NCI-H1417 treated with DMSO at 0.1 percent for 48 hours (cell line): ENCODE measurements at places on chromosomes 6 and 20.

- DNase-seq = no peak
These were observed 35.7 kb upstream of the ZMYND8 start for GRCh38 chr20:47392015-47392720.

DNA sequence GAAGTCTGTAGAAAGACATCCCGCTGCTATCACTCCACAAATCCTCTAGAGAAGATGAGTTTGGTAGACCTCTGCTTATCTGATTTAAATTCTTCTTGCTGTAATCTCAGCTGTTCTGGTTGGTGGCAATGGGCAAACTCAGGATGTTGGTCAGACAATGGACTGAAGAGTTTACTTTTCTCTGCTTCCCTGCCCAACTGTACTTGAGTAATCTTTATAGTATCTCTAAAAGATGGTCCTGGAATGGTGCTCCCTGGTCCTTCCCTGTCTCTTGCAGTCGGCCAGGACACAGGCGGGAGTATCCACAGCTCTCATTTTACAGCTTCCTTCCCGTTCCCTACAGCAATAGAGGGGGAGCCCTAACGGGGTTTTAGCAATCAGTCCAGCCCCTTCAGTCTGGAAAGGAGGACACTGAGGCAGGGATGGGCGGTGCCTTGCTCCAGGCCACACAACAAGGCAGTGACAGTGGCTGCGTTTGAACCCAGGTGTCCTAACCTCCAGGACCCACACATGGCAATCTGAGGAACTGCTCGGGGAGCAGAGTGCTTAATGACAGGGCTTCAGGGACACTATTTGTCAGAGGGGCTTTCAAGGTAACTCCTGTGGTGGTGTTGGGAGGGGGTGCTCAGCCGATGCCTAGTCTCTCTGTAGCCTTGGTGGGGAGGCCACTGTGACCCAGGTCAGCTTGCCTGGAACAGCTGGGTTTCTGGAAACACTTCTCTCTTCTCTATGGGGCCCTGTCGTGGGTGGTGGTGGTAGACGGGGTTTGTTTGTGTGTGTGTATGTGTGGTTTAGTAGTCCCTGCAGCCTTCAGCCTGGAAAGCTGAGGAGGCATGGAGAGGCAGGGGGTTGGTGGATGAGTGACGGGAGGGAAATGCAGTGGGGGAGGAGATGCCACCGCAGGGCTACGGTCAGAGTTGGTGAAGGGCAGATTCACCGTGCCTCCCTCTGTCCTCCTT is 9.5 kb upstream of the VEGFA start:
- DNase-seq = no peak

DNA sequence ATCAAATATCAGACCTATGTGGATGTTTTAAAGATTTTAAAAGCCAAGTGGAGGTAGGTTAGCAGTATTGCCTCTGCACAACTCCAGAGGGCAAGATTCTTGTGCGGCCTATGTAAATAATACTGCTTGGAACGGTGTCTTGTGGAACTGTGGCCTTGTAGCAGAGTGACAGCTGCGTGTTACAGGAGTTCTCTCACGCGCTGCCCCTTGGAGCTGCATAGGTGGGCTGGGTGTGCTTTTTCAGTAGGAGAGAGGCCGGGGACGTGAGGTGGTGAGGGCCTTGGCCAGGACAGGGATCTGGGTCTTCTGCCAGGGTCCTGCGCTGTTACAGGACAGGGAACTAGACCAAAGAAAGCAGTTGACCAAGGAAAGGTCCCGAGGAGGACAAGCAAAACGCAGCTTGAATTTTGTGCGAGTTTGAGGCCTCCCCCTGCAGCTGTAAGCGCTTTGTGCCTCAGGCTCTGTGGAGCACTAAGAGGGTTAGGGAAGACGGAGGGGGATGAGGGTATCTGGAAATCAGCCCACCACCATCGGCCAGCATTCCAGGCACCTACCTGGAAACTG is 1.5 kb downstream of the TMEM181 start:
- DNase-seq = no peak

DNA sequence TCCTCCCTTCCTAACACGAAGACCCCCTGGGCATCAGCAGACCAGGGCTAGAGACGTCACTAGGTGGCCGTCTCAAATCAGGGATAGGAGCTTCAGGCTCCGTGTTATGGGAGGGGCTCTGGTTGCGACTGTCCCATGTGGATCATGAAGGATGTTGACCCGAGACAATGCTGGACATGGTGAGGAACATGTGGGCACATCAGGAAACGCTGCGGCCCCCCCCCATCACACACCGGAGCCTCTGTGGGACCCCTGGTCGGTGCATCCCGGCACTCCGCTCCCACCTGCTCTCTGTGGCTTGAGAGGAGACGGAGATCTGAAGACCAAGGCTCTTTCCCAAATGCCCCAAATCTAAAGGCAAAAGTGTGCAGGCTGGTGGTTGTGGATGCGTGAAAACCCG is 54.2 kb downstream of the DACT2 start:
- no peak for DNase-seq

- no peak for DNase-seq
These were observed at the start of gene LIME1 for GRCh38 chr20:63735859-63736718. Gene LIME1, plus strand, starts transcription at chr20:63736664. Its CDS starts 886 bp downstream, at chr20:63737550.

DNA sequence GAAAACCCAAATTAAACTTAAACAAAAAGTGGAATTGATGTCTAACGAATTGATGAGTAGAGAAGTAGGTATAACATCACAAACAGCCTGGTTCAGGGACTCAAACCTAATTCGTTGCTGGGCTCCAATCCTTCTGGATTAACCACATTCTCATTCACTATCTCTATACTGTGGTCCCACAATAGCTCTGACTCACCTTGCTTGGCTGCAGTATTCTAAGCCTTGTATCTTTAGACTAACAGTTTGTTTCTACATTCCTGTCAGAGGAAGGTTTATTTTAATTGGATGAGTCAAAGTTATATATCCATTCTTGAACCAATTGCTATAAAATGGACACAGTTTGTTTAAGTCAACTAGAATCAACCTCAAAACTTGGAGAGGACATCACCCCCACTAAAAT is 530.5 kb upstream of the PTCHD4 start:
- DNase-seq = no peak

GRCh38 chr6:40559056-40559455 is 28.1 kb downstream of the LRFN2 start:
- no peak for DNase-seq

DNA sequence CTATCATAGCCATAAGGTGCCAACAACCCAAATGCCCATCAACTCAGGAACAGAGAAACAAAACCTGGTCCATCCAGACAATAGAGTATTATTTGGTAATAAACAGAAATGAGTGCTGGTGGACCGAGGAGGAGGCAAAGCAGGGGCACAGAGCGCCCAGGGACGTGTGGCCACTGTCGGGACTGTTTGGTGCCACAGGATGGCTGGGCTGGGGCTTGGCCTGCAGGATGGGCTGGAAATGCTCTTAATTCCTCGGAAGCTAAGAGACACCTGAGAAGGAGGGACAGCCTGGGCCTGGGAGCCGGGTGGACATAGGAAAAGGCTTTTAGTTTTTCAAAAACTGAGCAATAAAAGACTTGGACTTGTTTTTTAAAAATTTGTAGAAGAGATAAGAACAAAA is 216.4 kb downstream of the DLL1 start:
- no peak for DNase-seq

- no peak for DNase-seq
These were observed 7.4 kb downstream of the ADRM1 start for GRCh38 chr20:62309947-62310756.

- DNase-seq = no peak
These were observed 5.9 kb downstream of the SPAG4 start for GRCh38 chr20:35621560-35621946.

- no peak for DNase-seq
These were observed 94.8 kb upstream of the MYL9 start for GRCh38 chr20:36446557-36446956.

DNA sequence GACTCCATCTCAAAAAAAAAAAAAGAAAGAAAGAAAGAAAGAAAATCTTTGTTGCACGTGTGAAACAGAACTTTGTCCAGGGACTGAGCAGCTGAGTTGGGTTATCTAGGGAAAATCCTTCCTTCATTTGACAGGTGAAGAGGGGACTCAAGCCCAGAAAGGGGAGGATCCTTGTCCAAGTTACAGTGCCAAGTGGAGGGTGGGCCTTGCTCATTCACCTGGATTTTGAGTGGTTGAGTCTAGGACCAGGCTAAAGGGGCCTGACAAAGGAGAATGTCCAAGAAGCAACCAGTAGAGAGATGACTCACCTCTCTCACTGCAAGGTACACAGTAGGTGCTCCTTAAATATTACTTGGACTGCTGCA is 2.7 kb downstream of the TGIF2 start:
- no peak for DNase-seq

DNA sequence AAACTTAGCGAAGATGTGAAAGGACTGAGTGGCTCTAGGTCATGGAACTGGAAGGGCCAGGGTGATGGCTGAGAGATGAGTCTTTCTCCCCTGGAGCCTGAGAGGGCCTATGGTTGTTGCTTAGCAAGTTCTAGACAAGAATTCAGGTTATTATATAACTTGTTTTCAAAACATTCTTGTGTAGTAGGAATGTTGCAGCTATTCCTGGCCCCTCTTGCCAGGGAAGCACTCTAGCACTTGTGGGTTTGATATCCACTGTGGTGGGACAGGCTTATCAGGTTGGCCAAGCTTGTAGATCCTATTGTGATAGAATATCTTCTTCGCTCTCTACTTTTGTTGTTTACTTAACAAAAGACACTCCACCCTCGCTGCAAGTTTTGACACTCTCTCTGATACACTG is 211.8 kb upstream of the CITED2 start:
- DNase-seq = no peak

- DNase-seq = no peak
These were observed 47.5 kb downstream of the EYA4 start for GRCh38 chr6:133288662-133289061.

GRCh38 chr20:32079655-32080109 is 27.6 kb downstream of the HCK start:
- DNase-seq = no peak

DNA sequence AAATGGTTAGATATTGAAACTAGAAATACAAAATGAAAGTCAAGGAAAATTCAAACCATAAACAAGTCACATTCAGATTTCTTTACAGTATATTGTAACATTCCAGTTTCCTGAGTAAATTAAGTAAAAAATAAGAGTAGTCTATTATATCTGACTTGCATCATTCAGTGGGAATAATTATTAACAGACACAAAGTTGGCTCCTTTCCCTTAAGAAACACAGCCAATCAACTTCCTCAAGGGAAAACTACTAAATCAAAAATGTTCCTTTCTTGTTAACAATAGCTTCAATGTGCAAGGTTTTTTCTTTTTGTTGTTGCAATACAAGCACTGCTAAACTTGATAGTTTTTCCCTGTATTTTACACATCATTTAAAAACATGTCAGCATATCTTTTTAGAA is 33.2 kb downstream of the DNAAF9 start:
- DNase-seq = no peak

- no peak for DNase-seq
These were observed 72.1 kb downstream of the AFDN start for GRCh38 chr6:167898673-167899311.

GRCh38 chr6:155171109-155171746 is 92.6 kb upstream of the CLDN20 start:
- no peak for DNase-seq

GRCh38 chr6:37665304-37665703 is 32.4 kb downstream of the MDGA1 start:
- no peak for DNase-seq

GRCh38 chr20:15923030-15923776 is 650.0 kb downstream of the KIF16B start:
- DNase-seq = no peak

GRCh38 chr6:154602296-154602695 is 91.8 kb upstream of the CNKSR3 start:
- DNase-seq = no peak

DNA sequence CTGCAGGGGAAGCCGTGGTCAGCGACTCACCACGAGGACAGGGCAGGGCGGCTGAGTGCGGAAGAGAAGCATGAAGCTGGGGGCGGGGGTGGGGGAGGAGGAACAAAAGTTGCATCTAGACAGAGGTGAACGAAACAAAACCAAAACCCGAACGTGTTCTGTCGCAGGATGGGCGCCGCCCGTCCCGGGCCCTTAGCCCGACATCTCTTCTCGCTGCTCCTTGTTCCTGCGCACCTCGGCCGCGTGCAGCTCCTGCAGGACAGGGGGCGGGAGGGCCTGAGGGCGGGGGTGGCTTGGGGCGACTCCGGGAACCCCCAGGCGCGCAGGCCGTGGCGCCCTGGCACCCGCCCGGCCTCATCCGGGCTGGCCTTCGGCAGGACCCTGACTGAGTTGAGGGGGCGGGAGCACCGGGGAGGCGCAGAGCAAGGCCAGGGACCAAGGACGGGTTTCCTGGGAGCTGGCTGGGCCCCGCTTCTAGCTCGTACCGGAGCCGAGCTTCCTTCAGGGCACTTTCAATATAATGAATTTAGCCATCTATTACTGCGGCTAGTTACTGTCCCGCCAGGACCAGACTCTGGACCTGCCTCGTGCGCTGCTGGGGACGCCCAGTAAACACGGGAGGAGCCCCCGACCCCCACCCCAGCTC is 12.0 kb downstream of the STMN3 start:
- no peak for DNase-seq

DNA sequence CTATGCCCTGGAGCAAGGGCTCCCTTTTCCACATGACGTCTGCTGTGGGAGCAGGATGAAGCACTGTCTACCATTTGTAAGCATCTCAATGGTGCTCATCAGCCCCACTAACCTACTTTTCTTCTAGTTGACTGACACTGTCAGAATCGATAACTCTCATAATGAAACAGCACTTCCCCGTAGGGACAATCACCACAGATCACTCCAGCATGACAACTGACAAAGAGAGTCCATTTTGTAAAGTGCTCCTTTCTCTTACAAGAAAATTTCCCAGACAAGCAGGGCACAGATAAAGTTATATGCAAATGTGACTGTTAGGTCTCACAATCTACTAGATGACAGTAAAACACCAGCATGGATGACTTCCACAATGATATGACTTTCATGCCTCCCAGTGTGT is 46.4 kb downstream of the HEBP2 start:
- DNase-seq = no peak

DNA sequence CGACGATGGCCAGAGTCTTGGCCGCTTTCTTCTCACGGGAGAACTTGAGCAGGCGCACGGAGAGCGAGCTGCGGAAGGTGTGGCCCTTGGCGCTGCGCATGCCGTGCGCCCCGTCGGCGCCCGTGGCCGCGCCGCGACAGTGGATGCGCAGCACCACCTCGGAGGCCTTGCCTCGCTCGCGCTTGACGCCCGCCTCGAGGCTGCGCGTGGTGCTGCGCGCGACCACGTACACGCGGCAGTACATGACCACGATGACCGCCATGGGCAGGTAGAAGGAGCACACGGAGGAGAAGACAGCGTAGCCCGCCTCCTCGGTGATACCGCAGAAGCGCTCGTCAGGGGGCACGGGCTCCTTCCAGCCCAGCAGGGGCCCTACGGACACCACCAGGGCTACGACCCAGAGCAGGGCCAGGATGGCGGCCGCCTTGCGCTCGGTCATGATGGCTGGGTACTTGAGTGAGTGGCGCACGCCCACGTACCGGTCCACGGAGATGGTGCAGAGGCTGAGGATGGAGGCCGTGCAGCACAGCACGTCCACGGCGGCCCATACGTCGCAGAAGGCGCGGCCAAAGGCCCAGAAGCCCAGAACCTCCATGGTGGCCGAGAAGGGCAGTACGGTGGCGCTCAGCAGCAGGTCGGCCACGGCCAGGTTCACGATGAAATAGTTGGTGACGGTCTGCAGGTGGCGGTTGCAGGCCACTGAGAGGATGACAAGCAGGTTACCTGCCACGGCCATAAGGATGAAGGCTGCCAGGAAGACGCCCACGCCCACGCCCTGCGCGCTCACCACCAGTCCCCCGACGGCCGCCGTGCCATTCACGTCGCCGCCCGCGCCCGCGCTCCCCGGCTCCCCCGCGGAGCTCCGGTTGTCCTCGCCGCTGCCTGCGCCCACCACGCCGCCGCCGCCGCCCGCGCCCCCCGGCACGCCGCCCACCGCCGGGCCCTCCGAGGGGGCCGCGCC is 232.8 kb upstream of the RNF24 start:
- DNase-seq = no peak

- DNase-seq = no peak
These were observed 23.2 kb upstream of the AIG1 start for GRCh38 chr6:143037470-143037869.
